ENCODE measurements at places on chromosomes 16 and 17.

GRCh38 chr17:7018331-7018964 is 4.4 kb upstream of the BCL6B start:
- no peak for DNase-seq

DNA sequence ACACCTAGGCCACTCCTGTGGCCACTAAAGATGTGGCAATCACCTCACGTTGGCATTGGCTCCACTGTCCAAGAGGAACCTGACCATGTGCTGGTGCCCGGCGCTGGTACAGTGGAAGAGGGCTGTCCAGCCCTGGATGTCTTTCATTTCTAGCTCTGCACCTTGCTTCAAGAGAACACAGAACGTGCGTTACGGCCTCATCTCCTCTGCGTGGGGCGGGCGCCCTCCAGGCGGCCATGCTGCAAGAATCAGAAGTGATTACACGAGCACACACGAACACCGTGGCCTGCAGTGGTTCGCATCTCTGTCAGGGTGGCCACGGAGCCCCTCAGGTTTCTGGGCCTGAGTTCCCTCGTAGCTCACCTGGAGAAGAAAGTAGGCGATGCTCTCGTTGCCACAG is 7.5 kb downstream of the ANKS3 start:
- DNase-seq: no peak

DNA sequence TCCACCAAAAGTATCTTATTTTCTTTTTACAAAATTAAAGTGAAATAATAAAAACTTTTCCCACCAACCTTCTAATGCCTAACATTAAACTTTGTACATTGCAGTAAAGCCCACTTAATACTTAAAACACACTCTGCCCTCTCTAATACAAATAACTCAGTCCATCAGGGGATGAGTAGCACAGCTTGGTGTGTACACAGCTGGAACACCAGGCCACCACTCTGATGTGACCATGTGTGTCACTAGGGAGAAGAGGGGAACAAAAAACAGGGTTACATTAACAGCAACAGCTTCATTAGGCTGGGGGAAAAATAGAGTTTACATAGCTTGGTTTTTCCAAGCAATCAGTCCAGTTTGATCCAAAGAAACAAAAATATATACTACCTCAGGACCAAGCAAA is 295.0 kb downstream of the CEP112 start:
- no peak for DNase-seq

DNA sequence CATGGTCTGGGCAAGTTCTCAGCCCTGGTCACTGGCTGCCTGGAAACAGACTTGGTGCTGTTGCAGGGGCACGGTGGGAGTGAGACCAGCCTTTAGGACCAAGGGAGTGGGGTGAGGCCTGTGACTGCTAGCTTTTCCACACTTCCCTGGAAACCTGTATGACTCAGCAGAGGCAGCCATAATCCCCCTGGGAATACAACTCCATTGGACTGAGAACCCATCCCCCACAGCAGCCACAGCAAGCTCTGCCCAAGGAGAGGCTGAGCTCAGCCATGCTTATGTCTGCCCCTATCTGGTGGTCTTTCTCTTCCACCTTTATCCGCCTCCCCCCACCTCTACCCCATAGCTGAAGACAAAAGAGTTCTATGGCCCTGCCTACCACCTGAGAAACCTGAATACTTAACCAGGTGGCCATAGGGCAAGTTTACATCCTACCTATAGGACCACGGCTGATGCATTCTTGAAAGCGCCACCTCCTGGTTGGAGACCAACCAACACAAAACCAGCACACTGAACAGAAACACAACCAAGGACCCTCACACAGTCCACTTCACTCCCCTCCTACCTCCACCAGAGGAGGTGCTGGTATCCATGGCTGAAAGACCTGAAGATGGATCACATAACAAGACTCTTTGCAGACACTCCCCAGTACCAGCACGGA is 816.2 kb upstream of the SOX9 start:
- no peak for DNase-seq

- no peak for DNase-seq
Measured at GRCh38 chr16:20942256-20942655, 41.7 kb downstream of the LYRM1 start.

DNA sequence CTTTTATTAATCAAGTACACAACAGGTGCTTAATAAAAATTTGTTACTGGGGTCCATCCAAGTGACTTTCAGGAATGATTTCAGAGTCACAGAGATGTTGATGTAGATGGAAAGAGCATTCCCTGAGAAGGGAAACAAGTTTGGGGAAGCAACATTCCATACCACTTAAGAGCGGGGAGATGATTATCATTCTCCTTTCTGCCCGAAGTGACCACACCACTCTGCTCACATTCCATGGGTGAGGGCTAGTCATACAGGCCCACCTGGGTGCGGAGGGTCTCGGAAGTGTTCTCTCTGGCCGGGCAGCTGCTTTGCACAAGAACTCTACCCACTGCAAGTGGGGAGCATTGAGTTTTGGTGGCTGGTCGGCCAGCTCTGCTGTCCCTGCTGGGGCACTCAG is 231.4 kb downstream of the SNX29 start:
- DNase-seq: no peak

- no peak for DNase-seq
Measured at GRCh38 chr16:23597003-23597756, 1.1 kb upstream of the NDUFAB1 start.

- DNase-seq: no peak
Measured at GRCh38 chr16:31063495-31063842, 10.6 kb downstream of the ZNF668 start.

- no peak for DNase-seq
Measured at GRCh38 chr16:81415751-81416150, 28.9 kb upstream of the CMIP start.

- no peak for DNase-seq
Measured at GRCh38 chr16:72952811-72953271, 95.1 kb downstream of the ZFHX3 start.

DNA sequence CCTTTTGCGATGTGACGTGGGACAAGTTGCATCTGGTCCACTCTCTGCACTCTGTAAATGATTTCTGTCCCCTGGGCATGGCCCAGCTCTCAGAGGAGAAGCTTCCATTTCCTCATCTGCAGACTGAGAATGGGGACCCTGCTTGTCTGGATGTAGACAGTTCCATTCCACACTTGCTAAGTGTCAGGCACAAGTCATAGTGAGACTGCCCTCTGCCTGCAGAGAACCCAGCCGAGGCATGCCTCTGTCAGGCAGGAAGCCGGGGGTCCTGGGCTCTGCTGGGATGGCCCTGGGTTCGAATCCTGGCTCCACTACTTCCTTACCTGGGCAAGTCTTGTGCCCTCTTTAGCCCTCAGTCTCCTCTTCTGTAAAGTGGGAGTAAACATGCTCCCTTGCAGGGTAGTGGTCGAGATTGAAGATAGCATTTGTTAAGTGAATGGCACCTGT is 4.1 kb downstream of the MAP2K3 start:
- no peak for DNase-seq

- DNase-seq: no peak
Measured at GRCh38 chr16:31429796-31430195, 1.6 kb upstream of the COX6A2 start.

DNA sequence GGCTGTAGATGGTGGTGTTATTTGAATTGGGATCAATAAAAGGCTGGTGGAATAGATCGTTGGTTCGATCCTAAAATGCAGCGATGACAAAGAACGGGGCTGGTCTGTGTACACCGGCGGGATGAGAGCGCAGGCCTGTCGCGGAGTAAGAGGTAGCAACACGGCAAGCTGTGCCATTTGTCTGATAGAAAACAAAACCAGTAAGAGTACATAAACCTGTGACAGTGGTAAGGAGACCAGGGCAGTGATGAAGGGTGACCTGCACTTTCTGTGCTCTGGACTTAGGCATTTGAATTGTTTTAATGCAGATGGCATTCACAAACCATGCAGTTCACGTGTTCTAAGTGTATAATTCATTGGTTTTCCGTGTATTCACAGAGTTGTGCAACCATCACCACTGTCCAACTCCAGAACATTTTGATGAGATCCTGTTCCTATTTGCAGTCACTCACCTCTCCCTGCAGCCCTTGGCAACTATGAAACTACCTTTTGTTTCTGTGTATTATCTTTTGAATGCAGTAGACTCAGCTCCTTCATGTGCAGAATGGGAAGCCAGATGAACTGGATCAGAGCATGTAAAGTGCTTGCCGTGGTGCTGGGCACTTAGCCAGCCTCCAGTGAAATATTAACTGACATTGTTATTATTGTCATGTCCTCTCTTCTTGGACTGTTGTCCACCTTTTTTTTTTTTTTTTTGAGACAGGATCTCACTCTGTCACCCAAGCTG is 286.1 kb downstream of the SNX29 start:
- DNase-seq: no peak

- peak; percentile 22 for DNase-seq
Measured at GRCh38 chr17:59838052-59838916, 54.5 kb downstream of the TUBD1 start.

GRCh38 chr17:60436676-60437075 is 14.4 kb downstream of the CHCT1 start:
- no peak for DNase-seq

DNA sequence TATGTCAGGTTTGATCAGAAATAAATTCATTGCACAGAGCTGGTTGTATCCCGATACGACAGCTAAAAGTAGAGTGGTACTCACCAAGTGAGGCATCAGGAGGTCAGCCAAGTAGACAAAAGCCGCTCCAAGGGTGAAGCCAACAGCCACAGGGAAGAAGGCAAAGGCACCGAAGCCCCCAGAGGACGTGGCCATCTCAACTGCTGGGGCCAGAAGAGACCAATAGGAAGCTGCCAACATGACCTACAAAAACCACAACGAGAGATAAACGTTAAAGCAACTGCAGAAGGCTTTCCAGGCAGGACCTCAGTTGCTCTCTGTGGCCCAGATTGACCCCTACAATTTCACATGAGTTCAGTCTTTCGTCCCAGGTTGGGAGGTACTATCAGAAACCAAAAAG is 61.0 kb downstream of the SLC39A11 start:
- DNase-seq: no peak

DNA sequence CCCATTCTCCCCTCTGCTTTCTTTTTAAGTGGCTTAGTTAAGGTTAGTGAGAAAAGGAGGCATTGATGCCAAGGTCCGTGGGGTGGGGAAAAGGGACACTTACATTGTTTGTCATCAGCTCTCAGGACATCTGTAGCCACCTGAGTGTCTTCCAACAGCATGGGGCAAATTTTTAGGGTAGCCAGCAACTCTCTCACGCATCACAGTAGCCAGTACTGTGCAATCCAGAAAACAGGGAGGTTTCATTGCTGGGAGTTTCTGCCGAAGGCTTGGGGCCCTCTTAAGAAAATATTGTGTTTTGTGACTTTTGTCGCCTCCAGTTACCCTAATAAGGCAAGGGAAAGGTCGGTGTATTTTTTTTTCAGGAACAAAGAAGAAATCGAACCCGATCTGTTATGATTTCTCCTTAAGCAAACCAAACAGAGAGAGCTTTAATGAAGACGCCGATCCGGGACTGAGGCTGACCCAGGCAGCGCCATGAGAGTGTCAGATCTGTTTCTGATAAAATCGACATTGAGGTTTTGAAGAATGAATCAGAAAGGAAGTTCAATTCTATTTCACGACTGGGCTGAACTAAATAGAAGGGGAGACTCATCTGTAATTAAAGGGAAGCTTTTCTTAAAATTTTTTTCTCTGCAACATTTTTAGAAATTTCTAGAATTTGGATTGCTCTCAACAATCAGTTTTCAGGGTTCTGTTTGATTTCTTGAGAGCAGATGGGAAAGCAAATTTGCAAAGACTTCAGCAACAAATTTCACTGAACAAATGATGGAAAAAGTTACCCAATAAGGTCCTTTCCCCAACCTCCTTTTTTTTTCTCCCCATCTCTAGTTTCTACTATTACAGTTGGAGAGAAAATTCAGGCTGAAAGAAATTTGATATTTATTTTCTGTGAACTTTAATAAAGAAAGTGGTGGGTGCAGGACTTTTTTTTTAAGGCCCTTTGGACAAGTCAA is 144.7 kb upstream of the IRX3 start:
- DNase-seq: no peak

DNA sequence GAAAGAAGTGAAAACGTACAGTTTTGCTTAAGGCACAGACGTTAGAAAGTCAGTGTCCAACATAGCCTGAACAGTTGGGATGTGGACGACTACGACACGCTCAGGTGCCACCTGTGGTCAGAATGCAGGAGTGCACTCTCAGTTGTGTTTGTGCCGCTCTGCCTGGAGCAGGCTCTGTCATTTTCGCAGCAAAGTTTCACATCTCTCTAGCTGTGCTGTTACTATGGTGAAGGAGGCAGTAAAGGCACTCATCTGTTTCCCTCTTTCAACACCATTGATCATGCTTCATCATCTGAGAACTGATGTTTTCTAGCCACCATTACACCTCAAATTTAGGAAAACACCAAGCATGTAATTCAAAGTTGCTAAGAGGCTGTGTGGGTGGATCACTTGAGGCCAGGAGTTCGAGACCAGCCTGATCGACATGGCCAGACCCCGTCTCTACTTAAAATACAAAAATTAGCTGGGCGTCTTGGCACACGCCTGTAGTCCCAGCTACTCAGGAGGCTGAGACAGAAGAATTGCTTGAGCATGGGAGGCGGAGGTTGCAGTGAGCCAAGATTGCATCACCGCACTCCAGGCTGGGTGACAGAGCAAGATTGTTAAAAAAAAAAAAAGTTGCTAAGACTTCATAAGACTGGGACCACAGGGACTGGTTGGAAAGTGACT is 44.9 kb upstream of the DNAJA2 start:
- no peak for DNase-seq

- no peak for DNase-seq
Measured at GRCh38 chr17:51435641-51436091, 175.3 kb downstream of the UTP18 start.

GRCh38 chr17:73281928-73282327 is 20.2 kb upstream of the CPSF4L start:
- DNase-seq: no peak

DNA sequence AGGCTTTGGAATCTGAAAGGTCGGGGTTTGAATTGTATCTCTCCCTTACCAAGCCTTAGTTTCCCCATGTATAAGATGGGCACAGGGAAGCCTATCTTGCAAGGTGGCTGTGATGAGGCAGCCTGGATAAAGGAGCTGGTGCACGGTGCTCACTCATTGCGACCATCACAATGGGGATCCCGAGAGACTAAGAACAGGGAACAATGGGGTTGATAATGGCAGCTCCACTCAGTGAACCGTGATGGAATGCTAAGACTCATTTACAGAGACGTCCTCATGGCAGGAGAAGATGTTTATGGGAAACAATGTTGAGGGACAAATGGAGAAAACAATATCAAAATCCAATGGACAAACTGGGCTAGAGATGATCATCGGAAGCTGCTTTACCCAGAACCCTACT is 81.8 kb downstream of the SPACA3 start:
- no peak for DNase-seq

- DNase-seq: no peak
Measured at GRCh38 chr17:49887744-49888360, 40.0 kb upstream of the TAC4 start.

- no peak for DNase-seq
Measured at GRCh38 chr16:88703486-88704309, 2.5 kb downstream of the RNF166 start.

- no peak for DNase-seq
Measured at GRCh38 chr17:55777471-55777971, 26.7 kb downstream of the PCTP start.

GRCh38 chr16:79042886-79043285 is 557.7 kb downstream of the MAF start:
- DNase-seq: no peak

GRCh38 chr16:27690608-27691007 is 140.7 kb downstream of the KATNIP start:
- DNase-seq: no peak
